Activated CD4-positive, alpha-beta T cell treated with anti-CD3 and anti-CD28 coated beads for 1 hour (primary cell): ENCODE measurements at places on chromosomes 7 and 10.

DNA sequence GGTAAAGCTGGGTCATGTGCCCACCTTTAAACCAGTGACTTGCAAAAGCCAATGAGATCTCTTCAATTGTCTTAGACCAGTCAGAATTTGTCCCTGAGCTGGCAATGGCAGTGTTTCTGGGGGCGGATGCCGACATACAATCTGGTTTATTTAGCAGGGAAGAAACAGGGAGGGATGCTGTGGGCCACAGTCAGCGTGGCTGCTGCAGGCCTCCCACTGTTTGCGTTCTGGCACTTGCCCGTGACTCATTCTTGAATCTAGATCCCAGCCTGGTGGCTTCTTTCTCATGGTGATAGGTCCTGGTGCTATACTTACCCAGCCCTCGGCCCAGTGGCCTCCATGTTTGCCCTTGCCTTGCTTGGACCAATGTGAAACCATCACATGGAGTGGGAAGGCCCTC is 3.1 kb upstream of the CPA1 start:
- DNase-seq: no peak

GRCh38 chr10:93437946-93438612 is 44.1 kb downstream of the MYOF start:
- DNase-seq: no peak

DNA sequence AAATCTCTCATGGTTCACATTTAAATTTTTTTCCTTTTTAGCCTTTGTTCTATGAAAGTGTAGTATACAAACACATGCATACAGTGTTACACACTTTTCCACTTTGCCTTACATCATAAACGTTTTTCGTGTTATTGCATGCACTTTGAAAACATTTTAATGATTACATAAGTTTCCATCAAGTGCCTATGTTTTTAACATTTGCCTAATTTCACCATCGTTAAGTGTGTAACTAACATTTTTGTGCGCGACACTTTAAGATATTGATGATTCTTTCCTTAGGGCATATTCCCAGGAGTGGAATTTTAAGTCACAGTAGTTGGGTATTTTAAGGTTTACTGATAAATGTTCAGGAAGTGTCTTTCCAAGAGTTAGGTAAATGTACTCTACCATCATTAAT is 1.5 kb upstream of the FRAT2 start:
- no peak for DNase-seq

DNA sequence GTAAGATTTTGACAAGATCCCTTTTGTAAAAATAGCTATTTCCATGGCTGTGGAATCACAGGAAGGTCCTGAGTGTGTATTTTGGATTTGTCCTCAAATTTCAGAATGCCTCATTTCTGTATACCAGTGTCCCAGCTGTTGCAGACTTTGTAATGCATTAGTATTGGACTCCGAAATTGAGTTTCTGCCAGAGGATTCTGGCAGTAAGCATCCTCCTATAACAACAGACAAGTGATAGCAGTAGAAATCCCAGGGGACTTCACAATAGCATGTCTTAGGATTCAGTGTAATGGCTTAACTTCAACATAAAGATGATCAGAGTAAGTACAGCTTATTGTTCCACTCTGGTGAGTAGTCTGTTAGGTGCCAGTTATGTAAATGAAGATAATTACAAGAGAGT is 104.6 kb downstream of the FOXP2 start:
- no peak for DNase-seq

DNA sequence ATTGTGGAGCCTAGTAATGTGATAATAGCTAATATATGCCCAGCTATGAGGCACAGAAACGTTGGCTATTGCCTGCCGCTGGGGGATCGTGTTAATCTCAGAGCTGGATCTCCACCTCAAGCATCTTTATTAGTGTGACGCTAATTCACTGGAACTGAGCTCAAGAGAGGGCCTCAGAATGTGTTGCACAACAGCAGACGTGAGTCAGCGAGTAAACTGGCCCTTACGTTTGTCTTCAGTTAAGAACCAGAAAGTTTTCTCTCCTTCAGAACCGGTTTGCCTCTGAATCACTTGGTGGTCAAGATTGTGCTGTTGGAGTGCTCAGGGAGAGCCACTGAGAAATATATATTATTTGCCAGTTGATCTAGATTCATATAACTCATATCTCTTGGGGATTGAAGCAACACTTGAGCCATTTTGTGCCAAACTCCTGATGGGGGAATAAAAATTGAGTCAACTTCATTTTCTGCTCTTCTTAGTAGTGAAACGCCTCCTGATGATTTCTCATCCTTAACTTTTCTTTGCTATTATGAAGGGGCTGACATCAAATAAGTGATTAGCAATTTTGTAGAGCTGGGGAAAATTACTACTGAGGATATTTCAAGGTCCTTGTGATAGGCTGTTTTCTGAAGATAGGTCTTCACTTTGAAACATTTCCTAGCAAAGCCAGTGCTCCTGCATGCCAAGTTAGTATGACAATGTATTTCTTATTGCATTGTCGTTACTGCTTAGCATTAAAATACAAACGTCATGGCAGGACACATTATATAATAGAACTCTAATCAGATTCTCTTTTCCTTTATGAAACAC is 22.3 kb downstream of the BZW2 start:
- no peak for DNase-seq

DNA sequence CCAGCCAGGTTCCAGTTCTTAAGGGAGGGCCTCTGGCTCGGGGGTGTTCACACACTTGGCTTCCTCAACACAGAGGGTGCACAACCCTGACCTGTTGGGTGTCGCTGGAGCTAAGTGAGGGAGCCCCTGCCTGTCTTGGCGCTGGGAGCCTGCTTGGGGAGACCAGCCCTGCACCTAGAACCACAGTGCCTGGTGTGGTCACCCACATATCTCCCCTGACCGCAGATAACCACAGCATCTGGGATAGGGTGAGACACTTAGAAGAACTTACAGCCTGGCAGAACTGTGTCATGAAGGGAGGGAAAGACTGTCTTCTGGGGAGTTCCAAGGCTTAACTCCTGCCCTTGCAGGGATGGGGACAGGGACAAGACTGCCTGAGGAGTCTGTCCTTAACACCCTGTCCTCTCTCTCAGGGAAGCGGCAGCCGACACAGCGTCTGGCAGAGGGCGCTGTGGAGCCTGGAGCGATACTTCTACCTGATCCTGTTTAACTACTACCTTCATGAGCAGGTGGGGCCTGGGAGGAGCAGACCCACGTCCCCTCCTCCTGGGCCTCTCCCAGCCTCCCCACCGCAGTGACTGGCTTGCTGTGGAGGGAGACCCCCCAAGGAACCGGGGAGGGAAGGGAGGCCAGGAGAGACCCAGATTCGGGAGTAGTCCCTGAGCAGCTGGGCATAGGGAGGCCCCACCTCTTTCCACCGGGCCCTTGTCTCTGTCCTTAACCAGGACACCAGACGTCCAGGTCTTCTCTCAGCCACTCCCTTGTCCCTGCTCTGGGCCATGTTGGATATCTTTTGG is 59.0 kb downstream of the PALD1 start:
- no peak for DNase-seq

- no peak for DNase-seq
Measured at GRCh38 chr10:79275431-79275851, 71.8 kb upstream of the PPIF start.

DNA sequence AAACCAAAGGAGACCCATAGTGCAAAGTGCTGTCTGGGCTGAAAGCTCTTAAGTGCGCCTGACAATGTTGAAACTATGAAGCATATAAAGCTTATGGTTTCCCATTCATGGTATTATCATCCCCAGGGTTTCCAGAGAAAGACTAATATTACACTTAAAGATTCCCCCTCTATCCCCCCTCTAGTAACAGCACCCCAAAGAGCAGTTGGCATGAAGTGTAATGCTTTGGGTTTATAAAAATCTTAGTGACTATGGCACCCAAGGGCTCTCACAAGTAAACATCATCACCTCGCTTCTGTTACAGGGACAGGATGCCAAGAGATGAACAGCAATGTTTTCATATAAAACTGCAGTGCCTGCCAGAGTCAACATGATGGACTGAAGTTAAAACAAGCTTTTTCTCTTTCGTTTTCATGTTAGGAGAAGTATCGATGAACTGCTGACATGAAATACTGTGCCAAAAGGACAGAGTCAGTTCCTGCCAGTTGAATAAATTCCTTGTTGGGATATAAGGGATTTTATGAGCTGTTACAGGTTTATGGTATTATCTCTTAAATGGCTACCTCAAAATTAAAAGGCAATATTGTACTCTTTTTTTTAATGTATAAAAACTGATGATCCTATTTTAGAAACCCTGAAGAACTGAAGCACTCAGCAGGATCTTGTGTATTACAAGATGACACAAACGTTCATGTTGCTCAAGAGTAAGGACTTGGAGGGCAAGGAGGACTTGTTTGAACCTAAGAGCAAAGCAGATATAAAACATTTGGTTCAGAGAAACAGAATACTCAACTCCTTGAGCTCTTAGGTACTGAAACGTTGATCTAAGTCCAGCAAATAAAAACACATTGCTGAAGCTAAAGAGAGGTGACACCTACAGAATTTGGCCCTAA is 203.7 kb upstream of the IMMP2L start:
- no peak for DNase-seq

- no peak for DNase-seq
Measured at GRCh38 chr10:115921795-115922194, 351.2 kb downstream of the GFRA1 start.

DNA sequence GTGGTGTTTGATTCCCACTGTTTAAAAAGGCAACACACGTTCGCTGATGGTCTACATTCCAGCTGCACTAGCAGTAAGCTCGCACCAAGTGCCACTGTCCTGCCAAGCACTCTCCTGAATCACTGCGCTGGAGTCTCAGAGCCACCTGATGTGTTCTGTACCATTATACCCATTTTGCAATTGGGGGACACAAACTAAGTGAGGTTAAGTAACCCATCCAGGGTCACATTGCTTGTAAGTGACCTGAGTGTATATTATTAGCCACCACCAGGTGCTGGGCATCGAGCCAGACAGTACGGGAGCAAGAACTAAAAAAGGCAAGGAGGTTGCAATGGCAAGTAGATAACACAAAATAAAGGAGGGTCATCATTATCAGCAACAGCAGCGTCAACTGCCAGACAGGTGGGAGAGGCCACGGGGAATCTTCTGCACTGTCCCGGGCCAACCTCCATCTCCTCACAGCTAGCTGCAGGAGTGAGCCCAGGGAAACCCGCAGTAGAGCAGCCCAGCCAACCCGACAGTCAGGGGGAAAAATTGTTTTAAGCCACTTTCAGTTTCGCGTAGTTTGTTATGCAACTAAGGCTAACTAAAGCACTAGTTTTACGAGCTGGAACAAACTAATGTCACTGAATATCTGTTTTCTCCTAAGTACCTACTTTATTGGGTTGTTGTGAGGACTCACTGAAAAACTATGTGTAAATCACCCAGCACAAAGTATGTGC is 712 bp upstream of the CPVL start:
- no peak for DNase-seq

- no peak for DNase-seq
Measured at GRCh38 chr7:18901351-18901750, 216.1 kb downstream of the TWIST1 start.

DNA sequence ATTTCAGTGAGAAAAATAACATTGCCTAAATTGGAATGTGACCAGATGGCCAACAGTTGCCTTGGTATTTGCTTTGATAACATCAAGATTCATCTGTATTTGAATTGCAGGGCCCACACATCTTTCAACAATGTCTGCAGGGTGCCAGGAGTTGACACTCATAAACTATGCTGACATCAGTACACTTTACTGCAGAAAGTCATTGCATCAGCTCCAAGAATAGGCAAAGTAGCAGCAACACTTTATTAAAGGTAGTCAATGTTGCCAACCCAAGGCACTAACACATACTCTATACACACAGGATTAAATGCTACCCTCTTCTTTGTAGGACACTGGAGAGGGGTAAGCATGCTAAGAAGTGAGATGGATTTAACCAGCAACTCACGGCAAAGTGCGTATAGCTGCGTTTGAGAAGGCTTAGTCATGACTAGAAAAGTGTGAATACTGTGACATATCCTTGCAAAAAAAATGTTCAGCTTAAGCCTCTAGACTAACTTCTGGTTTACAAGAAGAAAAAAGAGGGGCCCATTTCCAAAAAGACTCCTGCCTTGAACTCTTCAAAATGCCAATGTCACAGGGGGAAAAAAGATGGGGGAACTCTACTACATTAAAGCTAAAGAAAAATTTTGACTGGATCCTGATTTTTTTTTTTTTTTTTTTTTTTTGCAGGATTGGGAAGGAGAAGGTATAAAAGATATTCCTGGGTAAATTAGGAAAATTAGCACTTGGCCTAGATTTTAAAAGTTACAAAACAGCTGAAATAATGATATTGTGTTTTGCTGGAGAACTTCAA is 2.2 kb downstream of the BBIP1 start:
- no peak for DNase-seq

GRCh38 chr10:20185116-20185515 is 368.9 kb downstream of the PLXDC2 start:
- DNase-seq: no peak

DNA sequence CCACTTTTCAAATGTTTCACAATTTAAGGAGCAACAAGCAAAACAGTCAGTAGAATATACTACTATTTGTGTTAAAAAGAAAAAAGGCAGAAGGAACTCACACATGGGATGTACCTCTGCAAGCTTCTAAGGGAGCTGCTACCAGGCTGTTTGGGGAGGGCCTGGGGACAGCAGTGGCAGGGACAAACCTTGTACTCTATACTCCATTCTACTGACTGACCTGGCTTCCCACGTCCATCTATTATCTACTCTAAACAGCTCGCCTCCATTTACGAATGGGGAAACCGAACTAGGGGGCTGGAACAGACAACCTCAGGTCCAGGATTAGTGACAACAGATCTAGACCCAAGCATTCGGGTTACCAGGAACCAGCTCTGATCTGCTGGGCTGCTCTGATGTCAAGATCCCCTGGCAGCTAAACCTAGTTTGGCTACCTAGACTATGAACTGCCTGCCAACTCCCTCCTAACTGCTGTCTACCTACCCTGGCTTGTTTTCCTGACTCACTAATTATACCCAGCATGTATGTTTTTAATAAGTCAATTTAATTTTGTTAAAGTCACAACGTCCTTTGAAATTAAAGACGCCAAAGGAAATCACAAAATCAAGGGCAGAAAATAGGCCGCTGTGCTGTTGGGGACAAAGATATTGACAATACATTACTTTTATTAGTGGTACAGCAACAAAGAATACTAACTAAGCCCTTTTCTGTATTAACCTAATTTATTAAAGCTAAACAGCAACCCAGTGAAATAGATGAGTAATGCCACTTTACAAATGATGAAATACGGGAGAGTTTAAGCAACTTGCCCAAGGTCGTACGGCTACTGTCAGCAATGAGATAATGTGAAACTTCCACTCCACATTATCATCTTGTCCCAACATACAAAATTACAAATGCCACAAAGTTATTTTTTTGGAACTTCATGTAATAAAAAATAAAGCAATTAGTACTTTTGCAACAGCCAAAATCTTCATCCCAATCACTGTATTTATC is 5.3 kb downstream of the PSAP start:
- DNase-seq: no peak

- DNase-seq: no peak
Measured at GRCh38 chr7:100372694-100373093, 593 bp upstream of the PILRA start.
